Activated CD8-positive, alpha-beta memory T cell treated with anti-CD3 and anti-CD28 coated beads, Interleukin-2, amount 10 ng/mL, durations not matched to agents 7 days and 5 days (primary cell): ENCODE measurements at places on chromosomes 4 and X. TPM values are rescaled to one million over a fixed set of nuclear protein-coding genes. Genes with fewer than 3 reads are reported as not detected.

DNA sequence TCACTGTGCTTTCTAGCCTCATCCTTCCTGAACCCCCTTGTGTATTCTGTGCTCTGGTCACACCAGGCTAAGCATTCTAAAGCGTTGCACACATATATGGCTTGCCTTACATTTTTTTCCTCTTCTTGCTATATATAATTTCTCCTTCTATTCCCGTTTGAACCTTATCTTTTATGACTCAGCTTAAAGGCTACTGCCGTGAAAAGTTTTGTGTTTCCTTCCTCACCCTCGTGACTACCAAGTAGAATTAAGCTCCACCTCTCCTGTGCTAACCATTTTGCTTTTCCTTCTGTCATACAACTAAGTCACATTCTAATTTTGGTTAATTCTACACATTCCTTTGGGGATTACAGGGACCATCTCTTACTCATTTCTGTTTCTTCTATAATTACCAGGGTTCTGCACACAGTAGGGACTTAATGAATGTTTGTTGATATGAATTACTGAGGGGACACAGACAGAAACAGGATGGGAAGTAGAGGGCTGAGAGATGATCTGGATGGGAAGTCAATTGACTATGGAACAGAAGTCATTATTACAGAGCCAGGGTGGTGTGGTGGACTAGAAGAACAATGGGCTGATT is 67.1 kb downstream of the DOCK11 start:
- DNase-seq: no peak

GRCh38 chr4:98662626-98663225 is 4.3 kb upstream of the TSPAN5 start:
- DNase-seq: peak; percentile 60

DNA sequence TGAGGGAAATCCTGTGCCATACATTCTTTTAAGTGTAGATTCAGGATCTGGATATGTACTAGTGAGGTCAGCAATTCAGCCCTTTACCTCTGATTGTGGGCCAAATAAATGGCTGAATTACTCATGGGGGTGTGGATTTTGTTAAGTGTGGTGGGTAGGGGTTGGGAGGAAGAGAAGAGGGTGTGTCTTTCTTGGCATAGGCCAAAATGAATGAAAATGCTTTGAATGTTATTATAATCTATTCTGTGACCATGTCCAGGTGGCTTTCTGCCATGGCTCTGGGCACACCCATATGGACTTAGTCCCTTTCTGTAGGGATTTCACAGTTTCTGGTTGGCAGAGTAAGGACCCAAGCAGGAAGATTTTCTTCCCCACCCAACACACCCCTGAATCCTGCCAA is 244.3 kb downstream of the CBR4 start:
- DNase-seq: no peak

The GAGE12C gene
- not detected for total RNA-seq

The HTN3 gene
- not detected for total RNA-seq

DNA sequence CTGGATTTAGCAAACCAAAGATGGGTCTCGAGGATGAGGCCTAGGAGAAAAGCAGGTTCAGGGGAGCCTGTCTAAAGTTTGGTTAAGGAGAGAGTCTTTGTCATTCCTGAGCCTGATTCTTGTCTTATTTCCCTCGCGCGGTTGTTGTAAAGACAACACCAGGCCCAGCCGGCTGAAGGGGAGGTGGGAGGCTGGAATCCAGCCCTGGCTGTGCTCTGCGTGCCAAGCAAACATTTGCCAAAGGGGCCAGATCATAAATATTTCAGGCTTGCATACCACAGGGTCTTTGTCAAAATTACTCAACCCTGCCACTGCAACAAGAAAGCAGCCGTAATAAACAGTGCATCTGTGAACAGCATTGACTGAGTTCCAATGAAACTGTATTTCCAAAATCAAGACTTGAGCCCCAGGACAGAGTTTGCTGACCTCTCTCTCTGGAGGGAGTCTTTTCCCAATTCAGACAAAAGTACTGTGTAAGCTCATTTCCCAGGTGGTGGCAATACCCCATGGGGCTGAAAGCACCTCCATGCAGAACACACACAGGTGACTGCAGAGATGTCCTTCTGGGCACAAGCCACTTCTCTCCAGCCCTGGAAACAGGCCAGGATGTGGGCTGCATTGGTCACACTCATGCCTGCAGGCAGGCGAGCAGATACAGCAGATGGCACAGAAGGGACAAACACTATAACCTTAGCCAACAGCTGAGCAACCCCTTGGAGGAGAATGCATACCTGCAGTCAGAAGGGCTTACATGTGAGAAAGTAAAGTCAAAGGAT is 320.3 kb downstream of the STK32B start:
- no peak for DNase-seq

The ADGRA3 gene
- 1.3 TPM for total RNA-seq

GRCh38 chr4:54118850-54119589 is 19.1 kb downstream of the GSX2 start:
- no peak for DNase-seq

- DNase-seq: no peak
These were observed 28.4 kb downstream of the GUCY1B1 start for GRCh38 chr4:155787113-155787710.

- DNase-seq: no peak
These were observed 323.3 kb upstream of the GALNT7 start for GRCh38 chr4:172845281-172845680.

The DCAF12L2 gene
- total RNA-seq: not detected

GRCh38 chr4:183436417-183436816 is 8.0 kb upstream of the CDKN2AIP start:
- no peak for DNase-seq

The FAT4 gene
- not detected for total RNA-seq

The RHOXF2B gene
- not detected for total RNA-seq

GRCh38 chr4:15506464-15506863 is 36.8 kb downstream of the CC2D2A start:
- DNase-seq: no peak

The PFKFB1 gene
- 0.77 TPM for total RNA-seq

DNA sequence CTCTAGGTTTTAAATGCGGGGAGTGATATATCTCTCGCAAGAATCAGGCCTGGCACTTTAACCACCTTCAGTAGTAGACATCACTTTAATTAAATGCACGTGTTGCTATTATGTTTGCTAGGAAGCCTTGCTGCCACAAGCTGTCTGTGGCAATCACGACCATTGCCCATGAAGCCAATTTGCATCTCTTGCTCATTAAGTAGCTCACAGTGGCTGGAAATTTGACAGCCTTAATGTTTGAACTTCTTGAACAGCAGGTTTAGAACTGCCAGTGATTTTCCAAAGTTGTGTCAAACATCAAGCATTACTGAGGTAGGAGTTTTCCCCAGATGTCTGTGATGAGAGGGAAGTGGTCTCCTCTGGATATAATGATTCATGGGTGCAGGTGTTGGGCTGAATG is 642.3 kb upstream of the CPEB2 start:
- no peak for DNase-seq

DNA sequence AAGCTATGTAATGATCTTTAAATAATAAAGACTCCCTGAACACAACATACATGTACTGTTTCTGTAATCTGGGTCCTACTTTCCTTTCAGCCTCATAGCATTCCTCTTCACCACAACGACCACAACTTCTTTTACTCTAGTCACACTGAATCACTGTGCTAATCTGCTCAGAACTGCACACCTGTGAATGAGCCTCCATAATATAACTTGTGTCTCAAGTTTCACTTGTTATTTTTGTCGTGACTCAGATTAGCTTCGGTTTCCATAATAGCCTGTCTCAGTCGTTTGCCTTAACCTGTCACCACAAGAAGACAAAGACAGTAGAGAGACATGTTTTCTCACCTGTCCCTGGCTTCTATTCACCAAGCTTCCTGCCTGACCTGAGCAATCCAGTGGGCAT is 61.8 kb downstream of the MAGED1 start:
- no peak for DNase-seq

GRCh38 chr4:185210102-185210981 is 944 bp downstream of the SNX25 start:
- DNase-seq: peak; percentile 56

The RRH gene
- 0.19 TPM for total RNA-seq

The P2RY8 gene
- total RNA-seq: 82.4 TPM

DNA sequence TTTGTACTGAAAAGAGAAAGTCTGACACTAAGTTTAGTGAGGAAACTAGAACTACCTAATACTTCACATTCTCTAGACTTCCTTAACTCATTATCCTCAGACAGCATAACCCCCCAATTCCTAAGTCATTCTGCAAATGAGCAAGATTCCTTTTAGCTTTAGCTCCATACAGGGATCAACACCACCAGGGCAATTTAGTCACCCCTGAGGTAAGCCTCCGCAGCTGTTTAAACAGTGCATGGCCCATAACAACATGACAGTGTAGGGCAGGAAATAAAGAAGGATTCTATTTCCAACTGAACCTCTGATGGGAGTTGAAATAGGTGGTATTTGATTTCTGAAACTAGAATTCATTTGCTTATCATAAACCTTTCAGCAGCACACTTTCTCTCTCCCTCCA is 112.8 kb upstream of the DKK2 start:
- DNase-seq: no peak

DNA sequence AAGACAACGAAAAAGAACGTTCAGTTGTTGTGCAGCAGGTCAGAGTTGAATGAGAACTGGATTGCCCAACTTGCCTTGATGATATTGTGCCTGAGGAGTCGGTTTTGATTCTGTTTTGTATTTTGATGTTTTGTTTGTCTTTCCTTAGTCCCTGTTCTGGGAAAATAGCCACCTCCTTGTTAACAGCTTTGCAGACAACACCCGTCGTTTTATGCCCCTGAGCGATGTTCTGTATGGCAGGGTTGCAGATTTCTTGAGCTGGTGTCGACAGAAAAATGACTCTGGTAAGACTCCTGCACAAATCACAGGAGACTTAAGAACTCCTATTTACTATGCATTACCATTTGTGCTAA is 4.5 kb downstream of the BST1 start:
- no peak for DNase-seq

The NEUROG2 gene
- 0.12 TPM for total RNA-seq

The ZNF674 gene
- 6.5 TPM for total RNA-seq

DNA sequence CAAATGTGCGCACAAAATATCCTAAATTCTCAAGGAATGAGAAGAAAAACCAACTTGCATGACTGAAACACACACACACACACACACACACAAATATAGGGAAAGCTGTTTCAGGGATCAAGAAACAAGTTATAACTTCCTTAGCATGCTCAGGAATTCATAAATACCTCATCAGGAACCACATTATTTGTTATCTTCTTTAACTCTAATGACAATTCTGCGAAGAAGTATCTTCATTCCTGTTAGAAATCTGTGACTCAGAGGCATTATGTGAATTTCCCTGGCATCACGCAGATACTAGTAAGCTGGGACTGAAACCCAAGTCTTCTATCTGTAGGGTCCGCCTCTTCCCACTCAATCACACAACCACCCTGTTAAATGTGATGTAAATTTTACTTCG is 30.3 kb downstream of the TMPRSS11A start:
- no peak for DNase-seq

The PCSK1N gene
- 0.21 TPM for total RNA-seq

- no peak for DNase-seq
These were observed 36.6 kb downstream of the JADE1 start for GRCh38 chr4:128846063-128846462.

GRCh38 chrX:39017077-39017476 is 215.8 kb downstream of the MID1IP1 start:
- no peak for DNase-seq

The EFNB1 gene
- 4.2 TPM for total RNA-seq

The HSFX4 gene
- total RNA-seq: not detected

The VGLL1 gene
- not detected for total RNA-seq

GRCh38 chrX:54695231-54695630 is 102.8 kb downstream of the ITIH6 start:
- DNase-seq: no peak

DNA sequence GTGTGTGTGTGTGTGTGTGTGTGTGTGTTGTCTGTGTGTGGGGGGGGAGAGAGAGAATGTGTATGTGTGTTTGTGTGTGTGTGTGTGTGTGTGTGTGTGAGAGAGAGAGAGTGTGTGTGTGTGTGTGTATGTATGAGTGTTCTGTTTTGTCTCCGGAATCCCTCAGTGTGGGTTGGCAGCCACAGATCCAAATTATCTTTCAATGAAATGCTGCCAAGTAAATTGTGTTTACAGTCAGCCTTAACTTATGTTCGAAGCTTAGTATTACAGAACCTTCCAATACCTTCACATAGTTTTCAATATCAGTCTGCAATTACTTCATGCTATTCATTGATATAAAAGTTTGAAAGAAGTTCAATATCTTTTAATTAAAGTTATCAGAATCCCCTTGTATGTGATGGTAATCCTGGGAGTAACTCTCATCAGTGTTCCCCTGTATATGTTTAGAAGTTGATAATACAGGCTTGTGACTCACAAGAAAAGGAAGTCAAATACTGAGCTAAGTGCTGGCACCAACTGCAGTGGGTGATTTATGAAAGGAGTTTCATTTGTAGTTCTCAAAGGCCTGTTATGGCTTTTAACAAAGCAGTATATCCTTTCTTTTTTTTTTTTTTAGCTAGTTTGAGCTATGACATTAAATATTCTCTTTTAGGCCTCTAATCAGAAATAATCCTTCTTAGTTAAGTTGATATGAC is 51.6 kb upstream of the HTR2C start:
- DNase-seq: no peak

- no peak for DNase-seq
These were observed 170.4 kb downstream of the PCDH18 start for GRCh38 chr4:137361756-137362470.

The GRID2 gene
- not detected for total RNA-seq

- no peak for DNase-seq
These were observed 81.3 kb downstream of the HMGN5 start for GRCh38 chrX:81120258-81120935.

GRCh38 chr4:101953949-101954348 is 163.4 kb downstream of the BANK1 start:
- DNase-seq: no peak

The NWD2 gene
- total RNA-seq: not detected

The CPEB2 gene
- total RNA-seq: 14.8 TPM
